Ecto neural progenitor cell (in vitro differentiated cells): ENCODE measurements at places on chromosomes 2 and 18.

GRCh38 chr2:24317491-24317920 is 42.8 kb downstream of the ITSN2 start:
- DNase-seq: no peak

- no peak for DNase-seq
Measured at GRCh38 chr18:26821181-26821580, 44.3 kb downstream of the AQP4 start.

GRCh38 chr2:237919593-237919992 is 47.2 kb upstream of the UBE2F start:
- DNase-seq: no peak

DNA sequence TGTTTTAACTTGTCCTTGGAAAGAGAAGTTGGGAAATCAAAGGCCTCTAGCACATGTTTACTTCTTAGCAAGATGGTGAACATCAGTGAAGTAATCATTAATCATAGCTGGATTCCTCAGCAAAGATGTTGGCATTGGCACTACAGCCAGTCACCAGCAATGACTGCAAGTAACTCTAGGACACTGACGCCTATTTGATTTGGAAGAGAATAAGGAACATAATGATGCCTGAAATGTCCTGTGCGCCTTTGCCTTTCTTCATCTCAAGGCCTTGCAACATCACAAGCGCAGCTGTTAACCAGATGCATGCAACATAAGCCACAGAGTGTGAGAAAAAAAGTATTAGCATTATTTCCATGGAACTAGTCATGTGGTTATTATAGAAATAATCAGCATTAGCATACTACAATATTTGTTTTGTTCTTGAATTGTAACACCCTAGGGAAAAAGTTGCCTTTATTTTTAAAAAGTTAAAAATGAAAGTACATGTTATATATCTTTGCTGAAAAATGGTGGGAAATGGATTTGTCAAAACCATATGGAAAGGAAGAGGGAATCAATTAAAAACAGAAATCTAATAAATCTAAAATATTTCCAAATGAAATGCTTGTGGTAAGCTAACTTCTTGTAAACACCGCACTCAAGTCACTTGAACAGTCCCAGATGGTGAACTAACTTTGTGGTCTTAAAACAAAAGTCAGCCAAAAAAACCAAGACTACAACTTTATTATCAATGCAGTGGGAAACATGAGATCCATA is 55.6 kb downstream of the THADA start:
- no peak for DNase-seq

GRCh38 chr18:51006948-51007789 is 22.8 kb upstream of the SMAD4 start:
- DNase-seq: no peak

DNA sequence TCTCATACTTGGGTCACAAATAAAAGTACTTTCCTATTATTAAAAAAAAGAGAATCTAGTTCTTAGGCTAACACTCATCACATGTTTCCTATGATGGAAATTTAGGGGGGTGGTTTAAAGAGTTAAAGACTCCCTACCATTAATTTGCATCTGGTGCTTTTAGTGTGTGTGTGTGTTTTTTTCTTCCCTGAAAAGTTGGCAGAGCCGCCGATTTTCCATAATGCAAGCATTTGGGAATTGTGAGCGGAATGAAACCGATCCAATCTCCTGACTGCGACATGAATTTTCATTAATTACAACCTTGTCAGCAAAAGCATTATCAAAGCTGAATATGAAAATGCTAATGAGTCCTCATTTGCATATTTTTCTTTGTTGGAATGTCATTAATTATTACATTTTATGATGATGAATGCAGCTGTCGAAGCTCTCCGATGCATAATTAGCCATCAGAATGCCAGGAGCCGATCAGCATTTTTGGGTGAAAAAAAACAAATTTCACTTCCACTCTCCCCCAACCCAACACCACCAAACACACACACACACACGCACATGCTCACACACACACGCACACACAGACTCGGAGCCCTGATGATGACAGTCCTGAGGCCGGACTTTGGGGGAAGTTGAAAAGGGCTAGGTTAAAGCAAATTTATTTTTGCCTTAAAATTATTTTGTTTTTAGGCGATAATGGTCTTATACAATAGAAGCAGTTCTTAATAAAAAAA is 165.4 kb downstream of the TCF4 start:
- no peak for DNase-seq

DNA sequence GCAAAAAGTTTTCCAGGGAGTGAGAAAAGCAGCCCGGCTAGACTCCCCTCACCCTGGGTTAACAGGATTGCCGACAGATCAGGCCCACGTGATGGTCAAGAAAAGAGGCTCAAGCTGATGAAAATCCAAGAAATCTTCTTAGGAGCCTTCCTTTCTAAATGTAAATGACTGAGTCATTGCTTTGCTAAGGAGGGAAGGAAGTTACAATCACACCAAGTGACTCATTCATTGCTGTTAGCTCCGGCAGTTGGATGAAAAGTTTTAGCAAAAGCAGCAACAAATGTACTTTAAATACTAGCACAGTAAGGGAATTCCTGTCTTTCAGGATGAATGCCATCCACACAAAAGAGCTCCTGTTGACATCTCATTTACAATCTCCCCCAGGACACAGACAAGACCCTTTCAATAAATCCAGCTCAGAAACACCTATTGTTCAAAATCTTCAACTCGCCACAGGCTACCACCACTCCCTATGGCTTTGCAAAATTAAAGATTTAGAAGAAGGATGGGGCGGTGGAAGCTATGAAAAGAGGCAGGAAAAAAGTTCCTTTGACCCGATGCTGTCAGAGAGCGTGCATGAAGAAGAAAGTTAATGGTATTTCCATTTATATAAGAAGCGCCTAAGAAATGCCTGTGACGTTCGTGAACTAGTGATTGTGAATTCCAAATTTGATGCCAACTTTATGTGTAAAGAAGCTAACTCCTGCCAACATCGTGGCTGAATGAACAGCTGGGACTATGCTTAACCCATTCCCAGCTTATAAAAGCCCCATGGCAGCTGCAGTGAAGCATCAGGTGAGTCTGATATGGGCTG is 153.7 kb downstream of the TGIF1 start:
- DNase-seq: peak; percentile 75

- DNase-seq: no peak
Measured at GRCh38 chr18:45274026-45274425, 341.2 kb upstream of the SLC14A2 start.

- no peak for DNase-seq
Measured at GRCh38 chr2:224209555-224210285, 170.6 kb upstream of the SERPINE2 start.

DNA sequence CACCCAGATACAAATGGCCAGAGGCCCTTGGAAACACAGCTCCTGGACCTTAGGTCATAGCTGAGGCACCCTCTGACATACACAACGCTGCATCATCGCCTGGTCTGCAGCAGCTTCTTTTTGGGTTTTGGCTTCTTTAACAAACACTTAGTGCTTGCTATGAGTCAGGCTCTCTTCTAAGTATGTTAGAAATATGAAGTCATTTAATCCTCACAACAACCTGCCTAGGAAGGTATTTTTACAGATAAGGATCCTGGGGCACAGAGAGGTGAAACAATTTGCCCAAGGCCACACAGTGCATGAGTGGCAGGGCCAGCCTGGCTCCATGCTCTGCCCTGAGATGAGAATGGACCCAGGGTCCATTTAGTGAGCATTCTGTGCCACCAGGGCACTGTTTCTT is 96.6 kb downstream of the TMEM17 start:
- DNase-seq: no peak

DNA sequence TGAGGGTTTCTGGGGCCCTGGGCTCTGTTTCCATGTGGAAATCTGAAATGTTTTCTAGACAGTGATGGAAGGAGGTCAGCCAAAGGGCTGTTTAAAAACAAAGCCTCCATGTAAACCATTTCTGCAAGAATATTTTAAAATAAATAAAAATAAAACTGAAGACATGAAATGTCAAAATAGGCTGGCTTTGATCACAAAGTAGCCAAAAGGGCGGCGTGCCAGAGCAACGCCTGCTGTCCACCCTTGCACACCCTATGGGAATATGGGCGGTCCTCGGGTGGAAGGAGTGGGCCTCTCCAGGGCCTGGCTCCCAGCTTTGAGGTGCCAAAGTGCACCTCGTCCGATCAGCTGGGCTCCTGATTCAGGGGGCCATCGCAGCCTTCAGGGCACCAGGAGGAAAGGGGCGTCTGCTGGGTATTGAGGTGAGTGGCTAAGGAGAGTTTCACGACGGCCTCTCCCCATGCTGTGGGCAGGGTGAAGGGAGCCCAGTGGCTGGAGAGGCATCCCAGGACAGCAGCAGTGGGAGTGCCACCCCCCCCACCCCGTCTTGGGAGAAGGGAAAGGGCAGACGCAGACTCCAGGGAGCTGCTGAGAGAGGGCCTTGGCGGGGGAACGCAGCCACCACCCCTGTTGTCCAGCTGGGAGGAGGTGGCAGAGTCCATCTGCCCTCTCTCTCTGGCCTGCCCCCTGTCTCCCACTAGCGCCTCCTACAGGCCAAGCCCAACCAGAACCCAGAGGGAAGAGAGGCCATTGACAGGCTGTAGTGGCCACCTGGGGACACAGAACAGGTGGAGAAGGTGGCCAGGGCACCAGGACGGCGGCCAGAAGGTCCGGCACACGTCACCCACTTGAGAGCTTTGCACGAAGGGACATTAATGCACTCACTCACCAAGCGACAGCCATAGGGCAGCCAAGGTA is 5.7 kb upstream of the ERFE start:
- DNase-seq: no peak

DNA sequence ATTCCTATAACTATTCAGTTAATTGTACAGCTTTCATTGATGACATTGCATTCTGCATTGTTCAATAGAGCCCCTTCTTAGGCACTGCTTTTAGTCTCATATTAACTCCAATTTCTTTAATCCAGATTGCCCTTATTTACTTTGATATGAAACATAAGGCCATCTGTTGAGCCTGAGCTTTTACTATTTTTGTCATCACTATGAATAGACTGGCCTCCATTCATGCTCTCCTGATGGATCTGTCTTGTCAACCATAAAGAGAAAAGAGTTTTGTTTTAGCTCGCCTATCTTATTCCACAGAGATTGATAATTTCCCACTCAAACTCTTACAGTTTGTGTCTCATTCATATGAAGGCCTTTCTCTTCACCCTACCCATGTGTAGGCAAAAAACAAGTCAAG is 159.2 kb upstream of the DTNA start:
- DNase-seq: no peak

GRCh38 chr2:28161466-28161865 is 231.2 kb upstream of the FOSL2 start:
- no peak for DNase-seq

- DNase-seq: no peak
Measured at GRCh38 chr2:43822839-43823238, 15.8 kb downstream of the ABCG5 start.

DNA sequence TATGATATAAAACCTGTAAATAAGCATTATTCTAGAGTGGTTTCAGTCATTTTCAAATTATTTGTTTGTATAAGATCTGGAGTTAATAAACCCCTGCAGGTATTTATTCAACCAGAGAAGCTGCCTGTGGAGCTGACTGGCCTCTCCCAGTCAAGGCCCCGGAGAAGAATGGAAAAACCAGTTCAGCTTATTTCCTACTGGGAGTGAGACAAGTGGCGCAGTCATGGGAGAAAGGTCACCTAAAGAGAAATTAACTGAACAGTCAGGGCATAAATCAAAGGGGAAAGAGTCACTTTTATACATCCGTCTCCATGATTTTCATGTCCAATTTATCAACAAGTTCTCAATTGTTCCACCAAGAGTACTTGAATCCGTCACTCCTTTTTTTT is 240.9 kb downstream of the RNF152 start:
- DNase-seq: no peak

- no peak for DNase-seq
Measured at GRCh38 chr2:56121995-56122394, 61.8 kb upstream of the CCDC85A start.

- DNase-seq: no peak
Measured at GRCh38 chr2:19787134-19787533, 114.6 kb downstream of the TTC32 start.

- DNase-seq: no peak
Measured at GRCh38 chr2:237904831-237905599, 45.6 kb downstream of the RAMP1 start.

DNA sequence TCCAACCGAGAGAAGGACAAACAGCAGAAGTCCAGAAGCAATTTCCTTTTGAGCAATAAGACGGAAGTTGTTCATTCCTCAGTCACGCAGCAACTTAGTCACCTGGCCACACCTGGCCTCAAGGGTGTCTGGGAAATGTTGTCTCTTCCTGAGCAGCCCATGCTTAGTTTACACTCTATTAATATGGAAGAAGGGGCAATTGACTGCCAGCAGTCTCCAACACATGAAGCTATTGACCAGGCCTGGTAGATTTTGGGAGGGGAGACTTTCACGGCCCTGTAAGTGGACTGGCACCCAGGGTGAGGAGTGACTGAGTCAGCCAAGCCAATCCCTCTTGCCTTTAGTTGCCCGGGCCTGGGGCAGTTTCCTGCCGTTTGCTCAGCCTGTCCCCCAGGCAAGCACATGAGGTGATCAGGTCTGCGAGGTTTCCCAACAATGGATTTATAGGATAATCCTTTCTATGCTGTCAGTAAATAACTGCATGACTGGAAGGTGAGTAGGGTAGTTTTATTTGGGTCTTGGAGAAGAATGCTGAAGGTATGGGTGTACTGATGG is 43.8 kb upstream of the PPP4R1 start:
- DNase-seq: no peak

GRCh38 chr2:25085761-25086560 is 44.1 kb downstream of the EFR3B start:
- DNase-seq: no peak

GRCh38 chr2:122883849-122884248 is 1128.4 kb downstream of the TSN start:
- no peak for DNase-seq

DNA sequence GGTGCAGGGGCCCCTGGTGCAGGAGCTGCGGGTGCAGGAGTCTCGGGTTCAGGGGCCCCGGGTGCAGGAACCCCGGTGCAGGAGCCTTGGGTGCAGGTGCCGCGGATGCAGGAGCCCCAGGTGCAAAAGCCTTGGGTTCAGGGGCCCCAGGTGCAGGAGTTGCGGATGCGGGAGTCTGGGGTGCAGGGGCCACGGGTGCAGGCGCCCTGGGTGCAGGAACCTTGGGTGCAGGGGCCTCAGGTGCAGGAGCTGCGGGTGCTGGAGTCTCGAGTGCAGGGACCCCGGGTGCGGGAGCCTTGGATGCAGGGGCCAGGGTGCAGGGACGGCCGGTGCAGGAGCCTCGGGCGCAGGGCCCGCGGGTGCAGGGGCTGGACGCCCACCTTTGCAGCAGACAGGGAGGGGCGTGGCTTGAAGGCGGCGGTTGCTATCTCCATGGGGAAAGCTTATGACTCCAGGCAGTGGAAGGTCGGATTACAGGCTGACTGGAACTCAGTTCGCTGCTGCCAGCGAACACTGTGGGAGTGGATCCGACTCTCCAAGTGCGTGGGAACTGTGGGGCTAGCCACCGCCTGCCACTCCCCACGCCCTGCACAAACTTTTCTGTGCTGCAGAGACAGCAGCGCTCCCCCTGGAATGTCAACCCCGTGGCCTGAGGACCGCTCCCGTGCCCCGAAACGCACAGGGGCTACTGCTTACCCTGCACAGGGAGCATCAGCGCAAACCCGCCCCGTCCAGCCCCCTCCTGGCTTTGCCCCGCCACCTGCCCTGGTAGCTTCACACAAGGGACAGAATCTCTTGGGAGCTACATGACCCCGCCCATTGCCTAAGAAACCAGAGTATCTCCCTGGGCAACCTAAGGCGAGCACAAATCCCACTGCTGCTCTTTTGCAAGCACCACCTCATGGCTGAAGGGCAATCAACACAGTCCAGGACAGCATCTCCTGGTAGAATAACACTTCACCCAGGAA is 40.3 kb downstream of the COPS9 start:
- peak; percentile 68 for DNase-seq
